Uterus (tissue), 4 donors: ENCODE measurements at places on chromosomes 13 and 19. TPM values are rescaled to one million over a fixed set of nuclear protein-coding genes. Genes with fewer than 3 reads are reported as not detected.

GRCh38 chr19:17932485-17933338 lies at the start of gene CCDC124:
Gene CCDC124 (plus strand): TSS chr19:17933015. CDS start chr19:17936421, 3,406 bp downstream.
- peak; percentile 85 for DNase-seq
- H3K4me1 ChIP-seq: peaks cover 10% of the 10 kb centered on the region
- peak within 1 kb of the TSS; percentile 94 for H3K4me3 ChIP-seq
- peak within 1 kb of the TSS; percentile 74 for H3K27ac ChIP-seq

DNA sequence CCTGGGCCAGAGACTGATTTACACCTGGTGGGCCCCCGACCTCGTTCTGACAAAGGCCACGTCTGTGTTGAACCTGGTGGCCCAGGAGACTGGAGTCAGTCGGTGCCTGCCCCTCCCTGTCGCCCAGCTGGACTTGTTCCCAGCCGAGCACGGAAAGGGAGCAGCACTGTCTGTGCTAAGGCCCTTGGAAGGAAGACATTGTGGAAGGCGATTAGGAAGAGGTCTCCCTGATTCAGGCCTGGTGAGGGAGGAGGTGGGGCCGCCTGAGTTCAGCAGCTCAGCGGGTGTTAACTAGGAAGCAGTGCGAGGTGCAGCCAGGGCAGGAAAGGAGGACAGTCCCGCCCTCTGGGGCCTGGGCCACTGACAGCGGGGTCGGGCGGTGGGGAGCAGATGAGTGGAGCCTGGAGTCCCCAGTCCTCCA lies 64.7 kb downstream of the GPR12 start:
- no peaks in the 10 kb centered on the region for H3K27me3 ChIP-seq
- no peak for DNase-seq
- no peaks in the 10 kb centered on the region for H3K4me1 ChIP-seq
- no peak overlapping the region for H3K4me3 ChIP-seq

- no peaks in the 10 kb centered on the region for H3K4me1 ChIP-seq
- no peaks in the 10 kb centered on the region for H3K36me3 ChIP-seq
These were observed 86.5 kb downstream of the IPO5 start for GRCh38 chr13:98039964-98040363.

GRCh38 chr19:46176116-46176860 lies 28.2 kb downstream of the IGFL2 start:
- H3K4me3 ChIP-seq: no peak overlapping the region
- no peaks in the 10 kb centered on the region for H3K36me3 ChIP-seq
- H3K27me3 ChIP-seq: no peaks in the 10 kb centered on the region
- H3K4me1 ChIP-seq: no peaks in the 10 kb centered on the region

GRCh38 chr13:113091891-113092775 lies 13.5 kb upstream of the F7 start:
- no peaks in the 10 kb centered on the region for H3K4me1 ChIP-seq
- no peak overlapping the region for H3K27ac ChIP-seq
- DNase-seq: no peak
- H3K4me3 ChIP-seq: no peak overlapping the region
- H3K36me3 ChIP-seq: no peaks in the 10 kb centered on the region

GRCh38 chr19:48136547-48136946 lies 25.9 kb upstream of the PLA2G4C start:
- no peaks in the 10 kb centered on the region for H3K27me3 ChIP-seq
- H3K4me1 ChIP-seq: no peaks in the 10 kb centered on the region
- no peak for DNase-seq
- no peak overlapping the region for H3K4me3 ChIP-seq

- no peaks in the 10 kb centered on the region for H3K36me3 ChIP-seq
- H3K27me3 ChIP-seq: peaks cover 17% of the 10 kb centered on the region
- no peak overlapping the region for H3K27ac ChIP-seq
- DNase-seq: no peak
- no peak overlapping the region for H3K4me3 ChIP-seq
These were observed 1.8 kb downstream of the ZFR2 start for GRCh38 chr19:3866910-3867638.

Gene FRY
- 92.9 TPM for total RNA-seq

Gene ZNF653
- 0.88 TPM for total RNA-seq
